Pancreas (tissue), 10 donors: ENCODE measurements at places on chromosomes 4 and X.

DNA sequence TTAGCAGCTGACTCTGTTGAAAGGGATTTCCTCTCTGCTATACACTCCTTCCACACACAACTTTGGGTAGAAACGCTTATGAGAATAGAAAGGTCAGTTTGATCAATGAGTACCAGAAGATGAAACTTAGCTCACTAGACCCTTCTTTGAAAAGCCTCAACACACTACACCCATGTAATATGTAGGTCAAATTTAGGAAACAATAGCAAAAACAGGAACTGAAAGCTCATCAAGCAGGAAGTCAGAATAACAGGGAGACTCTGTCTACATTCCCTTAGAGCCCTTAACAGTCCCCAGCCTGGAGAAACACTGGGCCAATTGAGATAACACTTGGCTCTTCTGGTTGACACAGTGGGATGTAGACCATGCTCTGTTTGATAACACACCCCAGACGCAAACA lies 30.7 kb downstream of the SRPX2 start:
- H3K27me3 ChIP-seq, result no peaks in the 10 kb centered on the region
- H3K4me3 ChIP-seq, result no peak overlapping the region
- DNase-seq, result no peak
- H3K27ac ChIP-seq, result no peak overlapping the region

- H3K27me3 ChIP-seq, result no peaks in the 10 kb centered on the region
- H3K4me3 ChIP-seq, result no peak overlapping the region
- no peaks in the 10 kb centered on the region for H3K4me1 ChIP-seq
- H3K36me3 ChIP-seq, result no peaks in the 10 kb centered on the region
- DNase-seq, result no peak
Observed at GRCh38 chr4:100168521-100168920, 21.7 kb downstream of the DDIT4L start.

GRCh38 chr4:152089584-152089983 lies 328.8 kb upstream of the GATB start:
- no peak for DNase-seq
- no peaks in the 10 kb centered on the region for H3K4me1 ChIP-seq
- no peaks in the 10 kb centered on the region for H3K36me3 ChIP-seq
- no peak overlapping the region for H3K27ac ChIP-seq
- no peaks in the 10 kb centered on the region for H3K27me3 ChIP-seq

DNA sequence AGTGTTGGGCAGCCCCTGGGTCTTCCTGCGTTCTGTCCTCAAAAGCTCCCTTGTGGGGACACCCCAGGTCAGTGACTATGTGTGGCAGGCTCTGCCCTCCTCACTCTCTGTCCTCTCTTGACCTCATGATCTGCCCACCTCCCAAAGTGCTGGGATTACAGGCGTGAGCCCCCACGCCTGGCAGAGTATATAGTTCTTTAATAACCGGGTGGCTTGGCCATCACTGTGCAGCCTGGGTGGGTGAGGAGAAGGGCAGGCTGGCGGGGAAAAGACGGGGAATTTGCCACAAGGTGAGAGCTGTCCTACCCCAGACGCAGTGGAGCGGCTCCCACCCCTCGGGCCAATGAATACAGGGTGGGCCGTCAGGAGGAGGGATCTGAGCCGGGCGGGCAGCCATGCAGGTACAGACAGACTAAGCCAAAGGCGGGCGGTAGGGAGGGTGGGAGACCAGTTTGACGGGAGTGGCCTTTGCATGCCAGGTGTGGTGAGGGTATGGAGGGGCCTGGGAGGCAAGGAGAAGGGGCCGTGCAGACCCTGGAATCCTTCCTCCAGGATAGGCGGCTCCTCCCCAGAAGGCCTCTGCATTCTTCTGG lies 2.5 kb downstream of the SH3BP2 start:
- H3K27me3 ChIP-seq, result no peaks in the 10 kb centered on the region
- H3K4me1 ChIP-seq, result peaks cover 74% of the 10 kb centered on the region
- no peak overlapping the region for H3K4me3 ChIP-seq
- H3K27ac ChIP-seq, result peak overlapping the region; percentile 85
- H3K36me3 ChIP-seq, result no peaks in the 10 kb centered on the region

DNA sequence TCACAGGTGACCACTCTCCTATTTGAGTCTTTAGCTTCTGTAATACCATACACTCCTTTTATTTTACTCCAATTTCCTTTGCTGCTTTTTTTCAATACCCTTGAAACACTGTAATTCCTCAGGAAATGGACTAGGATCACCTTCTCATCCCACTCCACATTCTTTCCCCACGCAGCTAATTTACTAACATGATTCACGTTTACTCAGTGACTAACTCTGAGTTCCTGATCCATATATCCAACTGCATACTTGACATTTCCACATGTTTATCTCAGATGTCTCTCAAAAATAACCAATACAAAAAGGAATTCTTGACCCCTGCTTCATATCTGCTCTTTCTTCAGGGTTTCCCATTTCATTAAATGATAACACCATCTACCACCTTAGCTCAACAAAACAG lies 19.9 kb downstream of the RPS6KA6 start:
- no peaks in the 10 kb centered on the region for H3K27me3 ChIP-seq
- no peaks in the 10 kb centered on the region for H3K36me3 ChIP-seq
- no peak overlapping the region for H3K27ac ChIP-seq
- H3K4me1 ChIP-seq, result no peaks in the 10 kb centered on the region
- no peak overlapping the region for H3K4me3 ChIP-seq

- DNase-seq, result no peak
- no peak overlapping the region for H3K27ac ChIP-seq
- no peaks in the 10 kb centered on the region for H3K36me3 ChIP-seq
- no peaks in the 10 kb centered on the region for H3K4me1 ChIP-seq
- no peaks in the 10 kb centered on the region for H3K27me3 ChIP-seq
Observed at GRCh38 chrX:106952988-106953387, 32.8 kb downstream of the CLDN2 start.

- no peaks in the 10 kb centered on the region for H3K27me3 ChIP-seq
- no peak for DNase-seq
- H3K27ac ChIP-seq, result no peak overlapping the region
- no peaks in the 10 kb centered on the region for H3K36me3 ChIP-seq
Observed at GRCh38 chr4:109645874-109646710, 57.2 kb downstream of the CASP6 start.

- no peak overlapping the region for H3K4me3 ChIP-seq
- H3K27ac ChIP-seq, result no peak overlapping the region
- no peaks in the 10 kb centered on the region for H3K4me1 ChIP-seq
Observed at GRCh38 chr4:113602646-113603228, 158.8 kb downstream of the CAMK2D start.

- no peak for DNase-seq
- H3K4me3 ChIP-seq, result no peak overlapping the region
- H3K36me3 ChIP-seq, result no peaks in the 10 kb centered on the region
- H3K4me1 ChIP-seq, result no peaks in the 10 kb centered on the region
Observed at GRCh38 chrX:10901290-10901633, 209.9 kb upstream of the HCCS start.

- no peak overlapping the region for H3K27ac ChIP-seq
- H3K4me3 ChIP-seq, result no peak overlapping the region
- no peaks in the 10 kb centered on the region for H3K27me3 ChIP-seq
- no peak for DNase-seq
Observed at GRCh38 chr4:98939438-98939837, 10.5 kb upstream of the EIF4E start.

GRCh38 chr4:85964298-85964697 lies 395.6 kb downstream of the MAPK10 start:
- no peaks in the 10 kb centered on the region for H3K36me3 ChIP-seq
- no peak overlapping the region for H3K4me3 ChIP-seq
- no peaks in the 10 kb centered on the region for H3K27me3 ChIP-seq
- H3K27ac ChIP-seq, result no peak overlapping the region
- no peak for DNase-seq

DNA sequence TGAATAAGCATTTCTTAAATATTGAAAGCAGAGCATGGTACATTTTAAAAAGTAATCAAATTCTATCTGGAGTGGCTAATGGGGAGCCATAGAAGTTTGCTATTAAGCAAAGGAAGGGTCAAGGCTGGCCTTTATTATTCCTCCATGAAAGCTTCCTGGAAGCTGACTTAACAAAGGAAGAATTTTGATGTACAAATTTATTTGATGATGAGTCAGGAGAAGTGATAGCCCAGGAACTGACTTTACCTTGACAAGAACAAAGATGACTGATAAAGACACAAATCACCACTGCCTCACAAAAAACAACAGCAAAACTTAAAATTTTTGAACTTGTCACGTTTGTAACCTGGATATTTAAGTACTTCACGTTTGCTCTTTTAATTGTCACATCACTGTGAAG lies 872.1 kb downstream of the PCDH7 start:
- H3K4me1 ChIP-seq, result no peaks in the 10 kb centered on the region
- no peak overlapping the region for H3K4me3 ChIP-seq
- DNase-seq, result no peak

DNA sequence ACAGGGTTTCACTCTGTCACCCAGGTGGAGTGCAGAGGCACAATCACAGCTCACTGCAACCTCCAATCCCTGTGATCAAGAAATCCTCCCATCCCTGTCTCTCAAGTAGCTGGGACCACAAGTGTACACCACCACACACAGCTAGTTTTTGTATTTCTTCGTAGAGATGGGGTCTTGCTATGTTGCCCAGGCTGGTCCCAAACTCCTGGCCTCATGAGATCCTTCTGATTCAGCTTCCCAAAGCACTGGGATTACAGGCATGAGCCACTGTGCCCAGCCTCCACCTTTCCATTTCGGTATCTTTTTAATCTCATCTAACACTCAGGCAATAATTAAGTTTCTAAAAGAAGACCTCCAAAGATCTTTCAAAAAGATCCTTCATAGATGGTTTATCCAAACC lies 22.9 kb downstream of the ADGRA3 start:
- no peak overlapping the region for H3K4me3 ChIP-seq
- DNase-seq, result no peak
- peaks cover 17% of the 10 kb centered on the region for H3K4me1 ChIP-seq
- no peaks in the 10 kb centered on the region for H3K36me3 ChIP-seq
- no peak overlapping the region for H3K27ac ChIP-seq
- H3K27me3 ChIP-seq, result no peaks in the 10 kb centered on the region

DNA sequence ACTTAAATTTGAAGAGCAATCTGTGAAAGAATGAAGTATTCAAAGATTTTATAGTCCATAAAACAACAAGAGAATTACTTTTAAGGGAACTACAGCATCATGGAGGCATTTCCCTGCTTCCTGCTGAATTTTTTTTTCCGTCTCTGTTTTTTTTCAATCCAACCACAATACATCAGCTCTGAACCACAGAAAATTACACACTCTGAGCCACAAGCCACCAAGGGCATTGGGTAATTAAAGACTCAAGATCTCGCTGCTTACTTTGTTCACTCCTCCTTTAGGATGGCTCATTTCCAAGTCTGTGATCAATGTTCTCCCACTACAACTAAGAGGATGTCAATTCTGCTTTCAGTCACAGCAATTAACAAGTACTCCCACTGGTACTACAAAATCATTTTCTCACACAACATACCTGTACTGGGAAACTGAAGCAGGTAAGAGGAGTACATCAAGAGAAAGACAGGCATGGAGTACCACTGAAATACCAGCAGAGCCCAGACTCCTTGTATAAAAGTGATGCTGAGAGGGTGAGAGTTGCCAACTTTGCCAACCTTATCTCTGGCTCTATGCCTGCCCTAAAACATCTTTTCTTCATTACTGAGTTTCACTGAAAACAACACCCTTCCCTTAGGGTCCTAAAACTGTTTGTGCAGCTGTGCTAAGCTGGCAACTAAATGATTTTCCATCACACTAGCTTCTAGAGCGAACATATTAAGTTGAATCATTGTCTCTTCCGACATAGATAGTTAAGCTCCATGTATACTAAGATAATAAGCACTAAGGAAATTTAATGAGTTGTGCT lies 105.8 kb upstream of the MAGEB18 start:
- no peak overlapping the region for H3K4me3 ChIP-seq
- H3K36me3 ChIP-seq, result no peaks in the 10 kb centered on the region
- DNase-seq, result no peak
- H3K27me3 ChIP-seq, result no peaks in the 10 kb centered on the region
- H3K27ac ChIP-seq, result no peak overlapping the region

DNA sequence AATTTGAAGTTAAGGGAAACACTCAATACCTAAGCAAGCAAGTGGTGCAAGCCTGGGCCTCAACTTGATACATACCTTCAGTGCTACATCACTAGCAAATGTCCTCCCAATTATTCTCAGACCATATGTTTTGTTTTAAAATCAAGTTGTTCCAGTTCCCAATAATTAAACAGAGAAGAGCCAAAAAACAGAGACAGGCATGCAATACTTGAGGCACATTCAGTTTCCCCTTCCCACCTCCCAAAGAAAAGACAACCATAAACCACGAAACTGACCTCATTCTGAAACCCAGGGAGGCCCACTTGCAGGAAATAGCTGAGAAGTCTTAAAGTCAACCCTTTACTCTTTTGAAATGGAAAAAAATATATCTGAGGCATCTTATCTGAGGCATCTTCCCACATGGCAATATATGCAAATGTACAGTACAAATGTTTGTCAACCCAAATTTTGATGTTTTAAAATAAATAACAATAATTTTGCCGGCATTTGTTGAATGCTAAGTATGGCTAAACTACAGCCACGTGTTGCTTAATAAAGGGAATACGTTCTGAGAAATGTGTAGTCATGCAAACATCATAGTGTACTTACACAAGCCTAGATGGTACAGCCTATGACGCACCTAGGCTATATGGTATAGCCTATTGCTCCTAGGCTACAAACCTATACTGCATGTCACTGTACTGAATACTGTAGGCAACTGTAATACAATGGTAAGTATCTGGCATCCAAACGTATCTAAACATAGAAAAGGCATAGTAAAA lies 147.5 kb downstream of the TSPAN5 start:
- H3K36me3 ChIP-seq, result no peaks in the 10 kb centered on the region
- no peak overlapping the region for H3K27ac ChIP-seq
- no peak for DNase-seq
- H3K27me3 ChIP-seq, result no peaks in the 10 kb centered on the region
- H3K4me1 ChIP-seq, result no peaks in the 10 kb centered on the region
- no peak overlapping the region for H3K4me3 ChIP-seq

- no peaks in the 10 kb centered on the region for H3K27me3 ChIP-seq
- no peaks in the 10 kb centered on the region for H3K4me1 ChIP-seq
- no peak overlapping the region for H3K27ac ChIP-seq
- H3K36me3 ChIP-seq, result no peaks in the 10 kb centered on the region
Observed at GRCh38 chr4:113292371-113293042, 243.1 kb downstream of the ANK2 start.

- H3K27me3 ChIP-seq, result no peaks in the 10 kb centered on the region
- H3K27ac ChIP-seq, result peak overlapping the region; percentile 58
- peak overlapping the region; percentile 47 for H3K4me3 ChIP-seq
- H3K4me1 ChIP-seq, result no peaks in the 10 kb centered on the region
- DNase-seq, result peak; percentile 19
Observed at GRCh38 chrX:17860179-17860780, 818 bp downstream of the RAI2 start.

- no peak overlapping the region for H3K4me3 ChIP-seq
- H3K27me3 ChIP-seq, result no peaks in the 10 kb centered on the region
Observed at GRCh38 chr4:66681962-66682361, 863.3 kb downstream of the CENPC start.
